Activated T-helper 17 cell treated with anti-CD3 and anti-CD28 coated beads, Interleukin-2, amount 50 U/mL, for 72 hours (primary cell): ENCODE measurements at places on chromosomes 3 and 15.
A peak's percentile ranks its signal among the peaks of the same experiment; 100 is the strongest.

- no peaks in the 10 kb centered on the region for H3K4me1 ChIP-seq
- ATAC-seq = no peak
- no peak overlapping the region for H3K27ac ChIP-seq
Measured at GRCh38 chr3:49255718-49256511, 21.1 kb downstream of the C3orf62 start.

DNA sequence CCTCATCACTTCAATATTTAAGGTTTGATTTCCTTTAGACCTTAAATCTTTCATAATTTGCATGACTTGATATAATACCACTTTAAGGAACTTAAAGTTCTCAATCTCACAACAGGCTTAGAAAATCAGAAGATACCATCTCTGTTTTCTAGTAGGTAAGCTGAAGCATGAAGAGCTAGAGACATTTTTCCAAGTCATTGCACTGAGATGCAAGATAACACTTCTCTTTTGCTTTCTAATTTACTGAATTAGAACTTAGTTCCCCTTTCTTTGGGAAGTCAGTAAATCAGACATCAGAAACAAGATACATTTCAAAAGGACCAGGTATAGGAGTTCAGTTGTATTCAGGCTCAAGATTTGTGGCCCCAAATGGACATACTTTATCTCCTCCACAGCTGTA, 79.7 kb downstream of the DZIP3 start:
- no peak overlapping the region for H3K27ac ChIP-seq
- no peaks in the 10 kb centered on the region for H3K27me3 ChIP-seq
- H3K4me3 ChIP-seq = no peak overlapping the region
- ATAC-seq = no peak
- peaks cover 34% of the 10 kb centered on the region for H3K36me3 ChIP-seq

DNA sequence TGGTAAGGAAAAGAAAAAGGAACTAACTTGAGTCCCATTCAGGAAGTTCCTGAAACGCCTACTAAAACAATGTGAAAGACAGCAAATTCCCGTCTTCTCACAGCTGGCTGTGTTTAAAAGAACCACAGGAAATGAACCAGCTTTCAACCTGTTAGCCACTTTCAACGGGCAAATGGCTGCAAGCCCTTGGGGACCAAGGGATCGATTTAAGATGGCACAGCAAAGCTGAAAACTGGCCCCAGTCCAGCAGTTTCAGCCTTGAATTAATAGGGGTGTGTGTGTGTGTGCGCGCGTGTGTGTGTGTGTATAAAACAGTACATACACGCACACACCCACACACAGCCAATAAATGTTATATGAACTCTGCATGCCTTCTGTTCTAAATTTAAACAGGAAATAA, 168.7 kb upstream of the TMCO5A start:
- H3K4me3 ChIP-seq = peak overlapping the region; percentile 28
- H3K36me3 ChIP-seq = no peaks in the 10 kb centered on the region
- peaks cover 5% of the 10 kb centered on the region for H3K4me1 ChIP-seq
- no peak for ATAC-seq

DNA sequence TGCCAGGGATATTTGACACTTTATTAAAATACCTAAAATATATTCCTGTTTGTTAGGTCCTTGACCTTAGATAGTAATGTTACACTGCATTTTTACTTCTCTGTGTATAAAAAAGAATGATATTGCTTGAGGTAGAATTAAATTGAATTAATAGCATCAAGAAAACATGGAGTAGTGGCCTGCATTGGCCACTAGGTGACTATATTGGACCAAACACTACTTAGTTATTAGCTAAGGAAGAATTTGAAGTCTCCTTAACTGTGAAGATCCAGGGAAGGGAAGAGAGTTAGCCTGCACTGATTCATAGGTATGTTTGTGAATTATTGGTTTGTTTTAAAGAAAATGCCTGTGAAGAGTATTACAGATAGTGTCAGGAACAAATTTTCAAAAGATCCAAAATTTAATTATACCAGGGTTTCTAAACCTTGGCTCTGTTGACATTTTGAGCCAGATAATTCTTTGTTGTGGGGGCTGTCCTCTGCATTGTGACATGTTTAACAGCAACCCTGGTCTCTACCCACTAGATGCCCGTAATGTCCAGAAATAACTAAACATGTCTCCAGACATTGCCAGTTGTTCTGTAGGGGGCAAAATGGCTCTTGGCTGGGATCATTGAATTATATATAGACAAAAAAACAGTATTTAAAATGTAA, 103.6 kb upstream of the THSD4 start:
- H3K36me3 ChIP-seq = no peaks in the 10 kb centered on the region
- no peak for ATAC-seq
- H3K4me1 ChIP-seq = no peaks in the 10 kb centered on the region
- H3K4me3 ChIP-seq = no peak overlapping the region
- H3K27me3 ChIP-seq = peaks cover 3% of the 10 kb centered on the region
